Type B pancreatic cell (in vitro differentiated cells): ENCODE measurements at places on chromosomes 5 and 9. TPM values are rescaled to one million over a fixed set of nuclear protein-coding genes. Genes with fewer than 3 reads are reported as not detected.
A peak's percentile ranks its signal among the peaks of the same experiment; 100 is the strongest.

CARTPT gene
- total RNA-seq = 0.34 and 0.43 TPM in 2 replicates

PCSK1 gene
- 13.6 and 49.2 TPM in 2 replicates for total RNA-seq

FOCAD gene
- 46.1 and 51.0 TPM in 2 replicates for total RNA-seq

PCDHB5 gene
- 7.3 and 28.8 TPM in 2 replicates for total RNA-seq

NIPBL gene
- 52.8 and 65.7 TPM in 2 replicates for total RNA-seq

OR1J2 gene
- not detected in 2 replicates for total RNA-seq

NTNG2 gene
- 2.6 and 4.0 TPM in 2 replicates for total RNA-seq

PCDHGB1 gene
- 1.1 and 1.8 TPM in 2 replicates for total RNA-seq

DNA sequence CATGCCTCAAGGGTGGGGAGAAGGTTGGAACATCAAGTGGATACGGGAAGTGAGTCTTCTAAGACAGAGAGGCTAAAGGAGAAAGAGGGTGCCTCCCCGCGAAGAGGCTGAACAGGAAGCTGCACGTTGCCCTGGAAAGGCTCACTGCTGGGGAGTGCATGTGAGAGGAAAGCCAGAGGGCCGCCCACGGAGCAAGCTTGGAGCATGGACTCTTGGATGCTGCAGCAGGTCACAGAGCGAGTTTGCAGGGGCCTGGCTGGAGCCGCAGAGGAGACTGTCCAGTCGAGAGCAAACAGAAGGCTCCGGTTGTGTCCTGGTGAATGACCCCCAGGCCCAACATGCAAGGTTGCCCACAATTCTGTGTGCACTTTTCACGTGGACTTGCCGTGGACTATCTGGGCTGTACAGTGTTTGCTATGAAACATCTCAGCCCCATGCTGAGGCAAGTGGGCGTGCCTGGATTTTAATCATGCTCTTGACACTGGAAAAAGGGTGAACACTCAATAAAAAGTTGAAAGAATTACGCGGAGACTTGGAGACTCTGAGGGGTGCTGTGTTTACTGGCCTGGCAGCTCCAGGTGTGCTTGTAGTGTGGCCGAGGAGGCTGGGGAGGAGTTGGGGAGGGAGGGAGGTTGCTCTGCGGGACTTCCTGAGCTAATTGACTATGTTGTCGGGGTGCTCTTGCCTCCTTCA is 54.5 kb upstream of the GARNL3 start:
- no peak for DNase-seq

- DNase-seq = no peak
These were observed 239.0 kb downstream of the FANCC start for GRCh38 chr9:95078511-95078910.

- DNase-seq = no peak
These were observed 3.9 kb downstream of the SETX start for GRCh38 chr9:132350861-132351315.

DNA sequence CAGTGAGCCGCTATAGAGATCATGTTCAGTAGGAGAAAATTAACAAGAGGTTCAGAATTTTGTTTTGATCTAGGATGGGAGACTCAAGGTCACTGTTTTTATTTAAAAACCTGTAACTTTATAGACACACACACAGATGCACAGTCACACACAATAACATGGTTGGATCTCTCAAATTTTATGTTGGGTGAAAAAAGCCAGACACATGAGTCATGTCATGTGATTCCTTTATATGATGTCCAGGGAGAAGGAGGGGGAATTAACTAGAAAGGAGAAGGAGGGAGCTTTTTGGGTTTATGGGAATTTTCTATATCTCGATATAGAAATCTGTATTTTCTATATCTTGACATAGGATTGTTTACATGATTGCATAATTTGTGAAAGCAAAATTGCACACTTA is 17.1 kb downstream of the C6 start:
- DNase-seq = no peak

DNA sequence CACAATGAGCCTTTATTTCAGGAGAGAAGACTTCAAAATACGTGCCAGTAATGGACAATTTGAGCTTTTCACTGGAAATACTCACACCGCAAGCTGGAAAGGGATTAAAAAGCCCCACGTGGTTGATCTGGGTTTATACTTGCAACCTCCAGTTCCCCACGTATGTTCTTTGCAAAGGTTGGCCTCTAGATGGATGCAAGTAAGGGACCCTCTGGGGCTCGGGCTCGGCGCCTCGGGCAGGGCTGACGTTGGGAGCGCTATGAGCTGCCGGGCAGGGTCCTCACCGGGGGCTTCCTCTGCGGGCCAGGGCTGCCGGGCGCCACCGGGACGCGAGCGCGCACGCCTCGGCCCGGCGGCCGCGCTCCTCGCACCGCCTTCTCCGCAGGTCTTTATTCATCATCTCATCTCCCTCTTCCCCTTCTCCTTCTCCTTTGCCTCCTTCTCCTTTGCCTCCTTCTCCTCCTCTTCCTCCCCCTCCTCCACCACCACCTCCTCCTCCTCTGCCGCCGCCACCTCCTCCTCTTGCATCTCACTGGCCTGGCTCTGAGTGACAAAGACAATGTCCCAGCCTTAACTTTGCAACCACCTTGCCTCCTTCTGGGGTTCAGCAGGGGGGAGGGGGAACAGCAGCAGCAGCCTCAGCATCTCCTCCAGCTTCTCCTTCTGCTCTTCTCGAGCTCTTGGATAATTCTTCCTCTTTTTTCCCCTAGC is 701 bp upstream of the ZNF462 start:
- peak; percentile 76 for DNase-seq

GRCh38 chr5:134053840-134054338 is 49.1 kb upstream of the VDAC1 start:
- no peak for DNase-seq

DNA sequence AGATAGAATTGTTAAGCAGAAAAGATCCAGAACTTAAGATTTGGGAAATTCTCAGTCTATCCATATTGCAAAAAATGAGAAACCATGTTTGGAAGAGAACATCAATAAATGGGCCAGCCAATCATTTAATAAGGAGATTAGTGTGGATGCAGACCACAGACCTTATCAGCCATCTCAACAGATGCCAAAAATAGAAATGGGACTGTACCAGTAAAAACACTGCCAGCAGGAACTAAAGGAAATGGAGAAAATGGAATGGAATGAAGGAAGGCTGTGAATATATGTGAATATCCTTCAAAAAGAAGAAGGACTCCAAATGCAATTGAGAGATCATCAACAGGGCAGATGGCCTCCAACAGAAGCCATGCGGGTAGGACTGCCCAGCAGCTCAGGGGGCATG is 52.7 kb upstream of the ZNF618 start:
- DNase-seq = no peak

DNA sequence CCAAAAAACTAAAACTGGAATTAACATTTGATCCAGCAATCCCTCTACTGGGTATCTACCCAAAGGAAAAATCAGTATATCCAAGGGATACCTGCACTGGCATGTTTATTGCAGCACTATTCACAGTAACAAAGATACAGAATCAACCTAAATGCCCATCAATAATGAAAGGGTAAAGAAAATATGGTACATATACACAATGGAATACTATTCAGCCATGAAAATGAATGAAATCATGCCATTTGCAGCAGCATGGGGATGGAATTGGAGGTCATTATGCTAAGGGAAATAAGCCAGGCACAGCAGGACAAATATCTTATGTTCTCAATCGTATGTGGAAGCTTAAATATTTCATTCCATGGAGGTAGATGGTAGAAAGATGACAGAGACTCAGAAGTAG is 9.7 kb downstream of the VLDLR start:
- no peak for DNase-seq

DNA sequence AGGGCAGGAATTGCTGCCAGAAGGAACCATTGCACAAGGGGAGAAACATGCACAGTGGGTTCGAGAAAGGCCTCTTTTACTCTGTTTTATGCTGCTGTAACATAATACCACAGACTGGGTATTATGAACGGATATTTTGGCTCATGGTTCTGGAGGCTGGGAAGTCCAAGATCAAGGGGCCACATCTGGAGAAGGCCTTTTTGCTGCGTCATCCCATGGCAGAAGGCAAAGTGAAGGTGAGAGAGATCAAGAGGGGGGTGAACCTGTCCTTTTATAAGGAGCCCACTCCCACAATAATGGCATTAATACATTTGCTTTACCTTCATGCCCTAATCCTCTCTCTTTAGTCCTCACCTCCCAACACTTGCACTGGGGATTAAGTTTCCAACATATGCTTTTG is 136.9 kb upstream of the ALDH1B1 start:
- DNase-seq = no peak

- DNase-seq = no peak
These were observed 19.6 kb downstream of the LPCAT1 start for GRCh38 chr5:1504069-1504595.

- DNase-seq = no peak
These were observed 9.8 kb downstream of the FAM78A start for GRCh38 chr9:131266266-131267229.

DNA sequence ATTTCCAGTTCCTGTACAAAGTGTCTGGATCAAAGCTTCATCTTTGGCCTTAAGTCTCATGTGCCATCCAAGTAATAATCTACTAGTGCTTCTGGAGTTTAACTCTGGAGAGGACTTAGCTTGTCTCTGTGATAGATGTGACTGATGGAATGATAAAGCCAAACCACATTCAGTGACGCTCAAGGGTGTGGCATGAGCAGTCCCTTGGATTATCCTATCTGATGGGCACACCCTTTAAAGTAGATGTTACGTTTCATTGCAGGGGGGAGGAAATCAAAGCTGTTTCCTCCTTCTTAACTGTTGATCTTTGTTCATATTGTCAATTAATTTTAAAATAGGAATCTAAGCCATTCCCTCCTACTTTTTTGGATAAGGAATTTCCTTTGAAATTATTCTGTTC is 8.5 kb upstream of the EGFLAM start:
- no peak for DNase-seq
